ENCODE measurements at places on chromosomes 12 and 14.

- no peak for DNase-seq
Measured at GRCh38 chr12:111064154-111064553, 143.8 kb upstream of the MYL2 start.

GRCh38 chr12:30345744-30346471, 349.8 kb downstream of the IPO8 start:
- no peak for DNase-seq

DNA sequence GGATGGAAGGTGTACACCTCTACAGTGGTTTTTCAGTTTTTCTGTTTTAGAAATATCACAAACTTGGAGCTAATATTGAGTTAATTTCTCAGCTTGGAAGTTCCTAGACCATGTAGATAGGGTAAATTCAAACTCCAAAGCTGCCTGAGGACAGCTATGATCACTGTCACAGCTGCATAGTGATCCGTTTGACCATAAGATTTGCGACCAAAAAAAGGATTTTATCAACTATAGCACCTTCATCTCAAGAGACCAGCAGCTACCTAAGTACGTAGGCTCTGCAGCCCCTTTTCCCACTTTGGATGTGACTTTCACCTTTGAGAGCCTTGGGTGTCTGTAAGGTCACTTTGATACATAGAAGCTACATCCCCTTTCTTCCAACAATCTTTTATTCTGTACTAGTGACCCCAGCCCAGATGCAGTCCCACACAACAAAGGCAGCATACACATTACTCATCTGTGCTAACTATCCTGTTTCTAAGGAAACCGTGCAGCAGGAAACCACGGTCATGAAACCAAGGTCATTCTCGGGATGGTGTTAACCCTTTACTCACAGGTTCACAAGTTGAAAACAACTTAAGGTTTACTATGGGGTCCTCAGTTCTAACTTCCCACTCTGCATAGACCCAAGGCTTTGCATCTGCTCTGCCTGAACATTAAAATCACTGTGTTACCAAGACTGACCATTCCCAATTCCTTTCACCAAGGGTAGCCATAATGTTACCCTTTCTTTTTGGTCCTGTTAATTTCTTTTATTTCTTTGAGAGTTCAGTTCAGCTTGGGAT, 75.4 kb downstream of the IFT81 start:
- peak; percentile 36 for DNase-seq

- DNase-seq, result no peak
Measured at GRCh38 chr12:71854594-71854993, 15.0 kb downstream of the TBC1D15 start.

DNA sequence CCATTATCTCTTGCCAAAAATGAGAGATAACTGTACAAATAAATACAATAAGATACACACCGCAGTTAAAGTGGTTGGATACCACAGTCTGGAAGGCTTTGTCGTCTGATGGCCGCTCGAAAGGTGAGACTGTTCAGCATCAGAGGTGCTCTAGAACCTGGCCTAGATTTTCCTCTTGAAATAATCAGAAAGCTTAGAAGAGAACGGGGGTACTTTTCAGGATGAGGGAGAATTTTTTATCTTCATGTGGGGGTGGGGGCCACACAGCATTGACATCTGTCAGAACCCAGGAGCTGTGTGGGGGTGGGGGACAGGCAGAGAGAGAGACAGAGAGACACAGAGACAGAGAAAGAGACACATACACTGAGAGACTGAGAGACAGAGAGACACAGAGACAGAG, 90.5 kb downstream of the GALNT9 start:
- DNase-seq, result no peak

- DNase-seq, result no peak
Measured at GRCh38 chr12:80684077-80684495, 23.3 kb upstream of the MYF6 start.

DNA sequence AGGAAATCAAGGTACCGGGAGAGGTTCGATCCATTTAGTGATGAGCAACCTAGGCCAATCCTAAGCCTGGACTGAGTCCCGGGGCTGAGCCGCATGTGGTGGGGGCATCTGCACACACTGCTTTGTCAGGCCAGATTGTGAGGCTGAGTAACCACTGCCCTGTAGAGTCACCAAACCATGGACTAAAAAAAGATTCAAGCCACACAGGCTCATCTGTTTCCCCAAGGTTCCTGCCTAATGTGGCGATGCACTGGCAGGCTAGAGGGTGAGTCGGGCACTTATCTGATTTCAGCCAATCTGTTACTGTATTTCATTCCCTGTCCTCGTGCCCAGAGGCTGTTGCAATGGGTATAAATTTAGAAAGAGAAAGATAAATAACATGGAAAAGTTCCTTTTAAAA, 140.8 kb downstream of the TTC7B start:
- no peak for DNase-seq

DNA sequence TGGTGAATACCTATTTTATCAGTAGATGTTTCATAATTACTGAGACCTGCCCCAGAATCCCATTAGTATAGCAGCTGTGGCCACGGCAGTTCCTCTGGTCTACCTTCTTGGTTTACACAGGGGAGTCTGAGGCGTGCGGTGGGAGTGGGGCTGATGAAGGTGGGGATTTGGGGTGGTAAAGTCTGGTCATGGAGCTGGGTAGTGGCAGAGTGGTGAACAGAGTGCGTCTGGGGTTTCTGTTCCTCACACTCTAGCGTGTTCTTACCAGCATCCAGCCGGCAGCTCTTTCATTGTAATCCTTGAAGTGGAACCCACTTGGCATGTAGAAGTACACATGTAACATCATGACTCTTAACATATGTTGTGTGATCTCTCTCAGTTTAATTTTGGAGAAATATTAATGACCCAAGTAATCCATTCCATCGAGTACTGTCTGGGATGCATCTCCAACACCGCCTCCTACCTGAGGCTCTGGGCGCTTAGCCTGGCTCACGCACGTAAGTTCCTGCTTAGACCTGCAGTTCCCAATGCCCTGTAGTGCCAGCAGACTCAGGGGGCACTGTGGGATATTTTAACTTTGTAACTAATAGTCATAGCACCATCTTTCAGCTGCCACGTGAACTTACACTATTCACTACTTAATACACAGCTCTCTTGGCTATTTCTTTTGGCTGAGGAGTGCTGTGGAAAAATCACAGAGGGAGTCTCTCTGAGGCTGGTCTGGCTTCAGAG, 7.9 kb upstream of the DNAH10 start:
- no peak for DNase-seq

DNA sequence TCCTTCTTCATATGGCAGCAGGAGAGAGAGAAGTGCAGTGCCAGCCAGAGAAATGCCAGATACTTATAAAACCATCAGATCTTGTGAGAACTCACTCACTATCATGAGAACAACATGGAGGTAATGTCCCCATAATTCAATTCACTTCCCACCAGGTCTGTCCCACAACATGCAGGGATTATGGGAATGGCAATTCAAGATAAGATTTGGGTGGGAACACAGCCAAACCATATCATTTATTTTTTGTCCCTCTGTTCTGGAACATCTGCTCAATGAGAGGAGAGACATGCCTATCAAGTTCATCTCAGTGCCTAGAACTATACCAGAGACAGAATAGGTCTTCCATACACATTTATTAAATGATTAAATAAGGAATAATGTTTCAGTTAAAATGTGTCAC, 543.5 kb downstream of the NRXN3 start:
- DNase-seq, result no peak

DNA sequence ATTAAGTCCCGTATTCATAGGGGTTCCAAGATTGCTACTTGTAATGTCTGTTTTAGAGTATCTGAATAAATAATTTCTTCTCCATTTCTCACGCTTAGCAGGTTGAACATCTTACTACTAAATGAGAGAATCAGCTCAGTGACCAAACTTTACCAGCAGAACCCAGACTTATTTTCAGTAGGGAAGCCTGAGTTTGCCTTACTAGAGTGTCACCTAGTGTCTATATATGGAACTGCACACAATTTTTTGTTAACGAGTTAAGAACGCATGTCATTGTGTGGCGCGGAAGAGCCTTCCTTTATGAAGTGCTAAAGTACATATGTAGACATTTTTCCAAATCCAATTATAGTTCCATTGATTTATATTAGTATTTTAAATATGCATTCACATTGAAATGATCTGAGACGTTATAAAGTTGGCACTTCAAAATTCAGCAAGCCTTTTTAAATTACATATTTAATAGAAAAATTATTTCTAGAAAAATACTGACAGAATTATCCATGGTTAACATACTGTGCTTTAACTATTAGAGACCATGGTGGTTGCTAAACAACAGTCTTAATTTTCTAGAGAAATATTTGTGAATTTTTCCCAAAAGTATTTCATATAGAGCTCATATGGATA, 88.3 kb downstream of the RPS29 start:
- peak; percentile 39 for DNase-seq

DNA sequence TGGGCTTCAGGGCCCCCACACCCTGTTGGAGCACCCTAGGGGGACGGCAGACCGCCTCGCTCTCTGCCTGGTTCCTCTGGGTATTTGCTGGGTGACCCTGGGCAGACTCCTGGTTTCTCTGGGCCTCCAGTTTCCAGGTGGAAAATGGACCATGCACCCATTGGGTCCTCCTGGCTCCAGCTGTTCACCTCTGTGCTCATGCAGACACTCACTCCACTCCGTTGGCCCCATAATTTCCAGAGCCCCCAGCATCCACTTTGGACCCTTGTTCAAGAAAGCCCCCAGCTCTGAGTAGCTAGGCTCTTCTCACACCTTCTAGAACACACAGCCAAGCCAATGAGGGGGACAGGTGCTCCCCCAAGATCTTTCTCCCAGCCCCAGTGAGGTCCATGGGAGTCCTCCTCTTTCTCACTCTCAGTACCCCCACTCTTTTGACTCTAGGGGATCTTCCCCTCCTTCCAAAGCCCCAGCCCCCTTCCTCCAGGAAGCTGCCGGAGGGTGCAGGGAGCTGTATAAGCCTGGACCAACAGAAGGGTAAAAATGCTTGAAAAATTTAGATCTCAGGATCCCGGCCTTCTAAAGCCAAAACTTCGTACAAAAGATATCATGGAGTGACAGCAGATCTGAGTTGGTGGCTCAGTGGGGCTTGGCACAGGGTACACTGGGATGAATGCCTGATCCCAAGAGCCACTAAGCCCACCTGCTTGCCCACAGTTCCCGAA, 174.8 kb upstream of the RTL1 start:
- no peak for DNase-seq

DNA sequence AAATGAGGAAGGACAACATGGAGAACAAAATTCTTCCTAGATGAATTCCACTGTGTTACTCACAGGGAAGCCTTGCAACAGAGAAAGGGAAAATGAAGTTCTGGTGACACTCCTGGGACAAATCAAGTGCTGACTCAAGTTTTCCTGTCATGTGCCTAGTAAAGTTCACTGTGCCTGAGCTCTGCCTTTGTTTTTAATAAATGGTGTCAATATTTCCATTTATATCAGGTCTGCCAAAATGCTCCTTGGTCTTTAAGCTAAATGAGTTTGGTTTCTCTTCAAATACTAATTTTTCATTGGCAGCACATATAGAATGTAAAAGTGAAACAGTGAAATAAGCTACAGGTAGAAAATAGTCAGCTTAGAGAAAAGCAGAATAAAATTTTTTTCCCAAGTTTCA, 33.0 kb downstream of the HIGD1C start:
- peak; percentile 29 for DNase-seq

DNA sequence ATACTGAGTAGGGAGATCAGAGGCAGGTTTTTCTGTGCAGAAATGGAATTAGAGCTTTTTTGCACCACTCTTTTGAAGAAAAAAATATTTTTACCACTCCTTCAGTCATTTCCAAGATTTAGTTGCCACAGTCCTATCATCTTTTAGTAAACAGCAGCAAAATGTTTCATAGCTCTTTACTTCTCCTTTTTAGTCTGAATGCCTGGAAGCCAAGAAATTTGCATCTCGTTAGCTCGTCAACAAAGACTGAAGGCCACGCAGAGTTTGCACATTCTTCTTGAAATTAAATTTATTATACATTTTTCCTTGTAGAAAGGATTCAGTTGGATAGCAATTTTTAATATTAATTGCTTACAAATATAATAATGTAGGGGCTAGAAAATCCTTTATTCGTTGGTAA, 544.5 kb upstream of the ATP2B1 start:
- DNase-seq, result no peak

- DNase-seq, result no peak
Measured at GRCh38 chr12:26331960-26332359, 136.6 kb downstream of the SSPN start.

Data from fibroblast of skin of left quadriceps (primary cell).